ENCODE measurements at places on chromosomes 1 and 21. TPM values are rescaled to one million over a fixed set of nuclear protein-coding genes. Genes with fewer than 3 reads are reported as not detected.
A peak's percentile ranks its signal among the peaks of the same experiment; 100 is the strongest.

Gene GPR3
- total RNA-seq, result 0.37 TPM

Gene GATAD2B
- 33.5 TPM for total RNA-seq

Gene ABCG1
- total RNA-seq, result 12.4 TPM

Gene TAS1R2
- total RNA-seq, result not detected

Gene PROX1
- total RNA-seq, result 8.8 TPM

Gene SHE
- 17.9 TPM for total RNA-seq

Gene ELAVL4
- total RNA-seq, result not detected

GRCh38 chr1:232590744-232591082 lies 39.2 kb downstream of the SIPA1L2 start:
- DNase-seq, result no peak

DNA sequence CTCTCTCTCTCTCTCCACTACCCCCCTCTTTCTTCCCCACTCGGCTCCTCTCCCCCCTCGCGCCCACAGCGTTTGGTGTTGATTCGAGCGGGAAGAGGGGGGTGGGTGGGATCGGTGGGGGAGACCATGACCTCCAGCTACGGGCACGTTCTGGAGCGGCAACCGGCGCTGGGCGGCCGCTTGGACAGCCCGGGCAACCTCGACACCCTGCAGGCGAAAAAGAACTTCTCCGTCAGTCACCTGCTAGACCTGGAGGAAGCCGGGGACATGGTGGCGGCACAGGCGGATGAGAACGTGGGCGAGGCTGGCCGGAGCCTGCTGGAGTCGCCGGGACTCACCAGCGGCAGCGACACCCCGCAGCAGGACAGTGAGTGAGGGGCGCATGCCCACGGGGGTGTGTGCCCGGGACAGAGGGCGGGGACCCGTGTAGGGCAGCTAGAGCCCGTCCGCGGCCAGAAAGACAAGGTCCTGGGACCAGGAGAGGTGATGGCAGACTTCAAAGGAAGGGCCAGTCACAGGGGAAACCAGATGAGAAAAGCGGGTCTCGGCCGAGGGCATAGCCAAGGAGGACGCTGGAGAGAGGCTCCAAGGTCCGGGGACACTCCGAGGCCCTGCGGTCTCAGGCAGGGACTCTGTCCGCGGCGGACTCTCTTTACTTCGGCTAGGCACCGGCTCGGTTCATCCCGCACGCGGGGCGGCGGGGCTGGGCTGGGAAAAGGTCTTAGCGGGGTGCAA lies at the start of gene PRRX1:
TSS of gene PRRX1 (plus strand) at position 39 of the 735 bp plus-strand sequence. CDS start at position 127, 88 bp downstream.
- DNase-seq, result peak; percentile 83

- no peak for DNase-seq
Measured at GRCh38 chr1:150477320-150477719, 9.9 kb upstream of the TARS2 start.

GRCh38 chr1:220448217-220448616 lies 79.7 kb upstream of the MARK1 start:
- DNase-seq, result no peak

DNA sequence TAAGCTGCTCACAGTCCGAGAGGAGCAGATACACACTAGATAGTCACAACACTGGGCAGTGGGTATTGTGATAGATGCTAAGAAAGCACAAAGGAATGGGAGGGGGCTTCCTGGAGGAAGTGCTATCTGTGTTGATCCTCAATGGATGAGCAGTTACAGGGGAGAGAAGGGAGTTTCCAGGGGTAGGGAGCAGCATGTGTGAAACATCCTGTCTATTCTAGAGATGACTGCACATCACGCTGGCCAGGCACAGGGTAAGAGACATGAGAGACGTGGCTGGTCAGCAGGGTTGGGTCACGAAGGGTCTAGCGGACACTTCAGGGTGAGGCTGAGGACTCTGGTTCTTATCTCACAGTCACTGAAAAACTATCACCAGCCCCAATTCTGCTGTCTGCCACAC lies 235.2 kb downstream of the TRABD2B start:
- DNase-seq, result peak; percentile 47

GRCh38 chr1:201715801-201716741 lies 112.9 kb upstream of the IPO9 start:
- peak; percentile 79 for DNase-seq
